ENCODE measurements at places on chromosomes 11 and 22. TPM values are rescaled to one million over a fixed set of nuclear protein-coding genes. Genes with fewer than 3 reads are reported as not detected.

GRCh38 chr11:118922745-118923627 lies 2.7 kb downstream of the BCL9L start:
- DNase-seq: no peak

GRCh38 chr11:96082002-96082899 lies 158.3 kb upstream of the MTMR2 start:
- DNase-seq: no peak

The MRGPRX3 gene
- polyA plus RNA-seq: not detected

The DAGLA gene
- 3.0 TPM for polyA plus RNA-seq

DNA sequence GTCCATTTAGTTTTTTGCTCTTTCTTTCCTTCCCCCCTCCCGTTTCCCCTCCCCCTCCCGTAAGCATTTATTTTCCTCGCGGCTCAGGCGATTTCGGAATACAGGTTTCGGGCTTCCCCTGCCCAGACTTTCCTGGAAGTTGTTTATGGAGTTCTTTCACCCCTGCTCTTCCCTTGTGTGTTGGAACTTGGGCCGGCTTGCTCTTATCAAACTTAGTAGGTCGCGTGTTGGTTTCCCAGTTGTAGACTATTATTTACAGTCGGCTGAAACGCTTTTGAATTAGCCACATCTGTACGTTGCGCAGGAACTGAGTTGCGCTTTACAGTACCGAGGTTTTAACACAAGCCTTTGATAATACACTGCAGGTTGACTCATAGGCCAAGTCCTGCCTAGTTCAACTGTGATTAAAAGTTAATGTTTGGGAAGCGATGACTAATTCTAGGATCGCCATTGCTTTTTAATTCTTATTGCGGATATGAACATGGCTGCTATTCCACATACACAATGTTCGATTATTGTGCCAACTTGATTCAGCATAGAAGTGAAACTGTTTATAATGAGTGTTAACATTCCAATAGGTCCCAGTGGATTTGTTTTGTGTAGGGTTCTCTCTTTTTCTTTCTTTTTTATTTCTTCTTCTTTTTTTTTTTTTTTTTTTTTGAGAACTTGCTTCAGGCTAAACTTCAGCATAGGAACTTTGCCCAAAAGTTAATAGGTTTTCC lies 1.7 kb downstream of the YAP1 start:
- peak; percentile 76 for DNase-seq

GRCh38 chr11:32852207-32852606 lies 22.5 kb downstream of the PRRG4 start:
- DNase-seq: no peak
